ENCODE measurements at places on chromosomes 2 and 18.

DNA sequence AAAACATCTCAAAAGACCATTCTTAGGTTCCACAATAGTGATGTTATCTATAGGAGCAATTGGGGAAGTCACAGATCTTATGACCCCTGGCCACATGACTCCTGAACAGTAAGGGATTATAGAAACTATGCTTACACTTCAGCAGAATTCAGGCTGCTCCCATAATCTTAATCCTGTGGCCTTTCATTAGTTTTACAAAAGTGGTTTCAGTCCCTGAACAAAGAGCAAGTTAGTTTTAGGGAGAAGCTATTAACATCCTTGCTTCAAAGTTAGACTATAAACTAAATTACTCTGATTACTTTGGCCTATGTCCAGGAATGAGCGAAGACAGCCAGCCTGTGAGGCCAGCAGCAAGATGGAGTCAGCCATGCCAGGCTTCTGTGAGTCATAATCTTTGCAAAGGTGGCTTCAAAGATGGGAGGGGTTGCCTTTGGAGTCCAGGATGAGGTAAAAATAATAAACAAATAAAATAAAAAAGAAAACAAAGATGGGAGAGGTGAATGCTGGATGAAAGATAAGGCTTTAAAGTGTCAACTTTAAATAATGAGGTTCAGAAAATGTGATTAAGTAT lies 168.7 kb upstream of the NDUFV2 start:
- no peak for DNase-seq

GRCh38 chr2:171309455-171310286 lies 124.1 kb downstream of the METTL8 start:
- no peak for DNase-seq

- DNase-seq, result no peak
These were observed 41.1 kb downstream of the SOWAHC start for GRCh38 chr2:109655287-109655686.

- DNase-seq, result no peak
These were observed 32.9 kb downstream of the ARHGEF4 start for GRCh38 chr2:130869441-130870160.

GRCh38 chr2:119753041-119753929 lies 6.4 kb upstream of the PTPN4 start:
- DNase-seq, result no peak

- no peak for DNase-seq
These were observed 940.9 kb downstream of the SLC4A3 start for GRCh38 chr2:220568296-220568695.

DNA sequence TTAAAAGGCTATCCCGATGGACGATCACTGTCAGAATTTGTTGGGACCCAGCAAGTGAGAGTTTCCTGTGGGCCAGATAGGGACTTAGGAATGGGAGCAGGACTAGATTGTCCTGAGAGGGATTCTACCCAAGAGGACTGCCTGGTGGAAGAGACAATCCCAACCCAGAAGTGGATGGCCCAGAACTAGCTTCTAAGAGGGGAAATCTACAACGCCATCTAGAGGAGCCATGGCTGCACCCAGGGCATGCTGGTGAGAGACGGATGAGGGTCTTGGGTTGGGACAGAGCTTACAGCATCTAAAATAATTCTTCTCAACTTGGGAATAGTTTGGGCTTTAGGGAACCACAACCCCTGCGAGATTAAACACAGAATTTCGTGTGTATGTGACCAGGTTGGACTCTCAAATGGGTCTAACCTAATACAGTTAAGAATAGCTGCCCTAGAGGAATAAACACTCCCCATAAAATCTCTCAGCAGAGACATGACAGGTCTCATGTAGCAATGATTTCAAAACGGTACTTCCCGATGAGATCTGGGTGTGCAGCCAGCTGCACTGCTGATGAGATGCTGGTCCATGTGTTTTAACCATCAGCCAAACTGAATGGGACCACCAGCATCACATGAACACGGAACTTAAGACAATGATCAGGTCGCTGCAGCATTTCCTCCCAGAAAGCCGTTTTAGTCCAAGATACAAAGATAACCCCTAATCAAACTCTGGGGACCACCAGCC lies 50.8 kb downstream of the CCBE1 start:
- DNase-seq, result no peak

DNA sequence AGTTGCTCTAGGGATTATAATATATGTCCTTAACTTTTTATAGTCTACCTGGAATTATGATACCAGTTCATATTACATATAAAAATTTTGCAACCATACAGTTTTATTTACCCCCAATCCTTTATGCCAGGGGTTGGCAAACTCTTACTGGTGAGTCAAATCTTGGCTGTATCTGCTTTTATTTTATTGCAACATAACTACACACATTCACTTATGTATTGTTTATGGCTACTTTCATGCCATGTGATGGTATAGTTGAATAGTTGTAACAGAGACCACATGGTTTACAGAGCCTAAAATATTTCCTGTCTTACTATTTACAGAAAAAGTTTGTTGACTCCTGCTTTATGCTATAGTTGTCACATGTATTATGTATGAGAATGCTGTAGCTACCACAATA lies 25.8 kb upstream of the DLX2 start:
- DNase-seq, result no peak

DNA sequence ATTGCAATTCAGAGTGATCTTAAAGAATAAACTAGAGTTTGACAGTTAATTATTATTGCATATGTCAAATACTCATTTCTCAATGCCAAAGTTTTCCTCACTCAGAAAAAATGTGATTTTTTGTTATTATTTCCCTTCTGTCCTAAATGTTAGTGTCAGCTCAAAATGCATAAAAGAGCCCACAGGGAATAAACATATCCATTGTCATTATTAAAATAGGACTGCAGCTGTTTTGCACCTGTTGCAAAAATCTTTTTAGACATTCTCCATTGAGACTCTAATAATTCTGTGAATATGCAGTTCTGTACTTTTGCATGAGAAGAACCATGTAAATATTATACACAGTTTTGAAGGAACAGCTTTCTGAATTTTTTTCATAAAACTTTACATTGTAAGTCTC lies 540.0 kb upstream of the SLC39A10 start:
- no peak for DNase-seq

- no peak for DNase-seq
These were observed 209.3 kb downstream of the AKAIN1 start for GRCh38 chr18:4987452-4988405.

- no peak for DNase-seq
These were observed 66.6 kb upstream of the ID2 start for GRCh38 chr2:8615252-8615575.

DNA sequence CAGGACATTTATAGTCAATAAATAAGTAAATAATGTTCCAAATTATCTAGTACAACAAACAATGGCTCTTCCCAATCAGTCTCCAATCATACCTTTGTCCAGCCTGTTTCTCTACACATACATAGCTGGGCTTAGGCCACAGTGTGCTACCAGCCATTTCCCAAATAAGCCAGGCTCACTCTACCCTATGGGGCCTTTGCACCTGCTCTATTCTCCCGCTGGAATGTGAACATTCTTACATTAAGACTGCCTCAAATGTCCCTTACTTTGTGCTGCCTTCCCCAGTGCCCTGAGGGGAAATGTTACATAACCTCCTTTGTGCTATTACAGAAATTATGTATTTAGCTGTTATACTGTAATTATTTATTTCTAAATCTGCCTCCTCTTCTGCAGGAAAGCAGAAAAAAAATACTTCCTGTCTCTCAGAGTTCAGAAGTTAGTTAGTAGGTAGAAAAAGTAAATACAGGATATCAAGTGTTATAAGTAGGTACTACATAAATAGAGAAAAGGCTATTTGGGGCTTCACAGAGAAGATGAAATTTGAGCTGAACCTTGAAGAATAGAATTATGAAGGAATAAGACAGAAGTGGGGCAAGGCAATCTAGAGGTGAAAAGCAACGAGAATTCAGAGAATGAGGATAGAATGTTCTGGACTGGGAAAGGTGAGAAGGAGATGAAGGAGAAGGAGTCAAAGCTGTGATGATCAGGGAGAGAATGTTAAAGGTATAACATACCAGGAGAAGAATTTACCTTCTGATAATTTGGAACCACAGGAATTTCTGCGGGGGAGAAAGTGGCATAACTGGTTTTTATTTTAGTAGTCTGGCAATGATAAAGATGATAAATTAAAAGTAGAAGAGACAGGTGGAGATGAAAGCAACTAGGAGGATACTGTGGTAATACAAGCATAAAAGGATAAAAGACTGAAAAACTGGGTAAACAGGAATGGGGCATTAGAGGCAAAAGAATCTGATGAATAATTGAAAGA lies 37.0 kb downstream of the ROCK1 start:
- DNase-seq, result no peak

DNA sequence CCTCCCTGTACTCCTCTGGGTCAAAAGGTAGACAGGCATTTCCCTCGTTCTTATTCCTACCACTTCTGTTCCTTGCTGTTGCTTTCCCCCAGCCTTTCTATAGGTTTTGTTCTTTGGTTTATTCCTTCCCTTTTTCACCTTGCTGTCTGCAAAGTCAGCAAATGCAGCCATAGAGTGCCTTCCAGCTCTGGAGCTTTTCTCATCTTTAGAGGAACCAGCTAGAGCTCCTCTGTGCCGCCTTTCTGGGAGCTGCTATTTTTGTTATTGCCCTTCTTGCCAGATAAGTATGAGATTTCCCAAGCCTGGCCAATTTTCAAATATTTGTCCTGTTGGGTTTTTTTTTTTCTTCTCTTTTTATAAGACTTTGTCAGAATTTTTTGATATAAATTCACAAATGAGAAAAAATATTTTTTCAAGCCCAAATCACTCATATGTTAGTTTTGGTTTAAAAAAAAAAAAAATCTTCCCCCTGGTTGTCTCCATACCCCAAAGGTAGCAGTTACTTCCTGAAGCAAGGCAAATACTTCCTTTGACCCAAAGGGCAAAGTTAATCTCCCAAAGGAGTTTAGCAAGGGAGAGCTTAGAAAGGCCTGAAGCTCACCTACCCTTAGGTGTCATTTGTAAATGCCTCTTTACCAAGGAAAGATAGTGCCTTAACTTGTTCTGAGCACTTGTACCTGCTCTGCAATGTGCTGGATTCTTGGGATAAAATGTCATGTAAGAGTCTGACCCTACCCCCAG lies 5.1 kb upstream of the TTC27 start:
- no peak for DNase-seq

GRCh38 chr2:44927985-44928482 lies 13.5 kb upstream of the SIX3 start:
- DNase-seq, result no peak

DNA sequence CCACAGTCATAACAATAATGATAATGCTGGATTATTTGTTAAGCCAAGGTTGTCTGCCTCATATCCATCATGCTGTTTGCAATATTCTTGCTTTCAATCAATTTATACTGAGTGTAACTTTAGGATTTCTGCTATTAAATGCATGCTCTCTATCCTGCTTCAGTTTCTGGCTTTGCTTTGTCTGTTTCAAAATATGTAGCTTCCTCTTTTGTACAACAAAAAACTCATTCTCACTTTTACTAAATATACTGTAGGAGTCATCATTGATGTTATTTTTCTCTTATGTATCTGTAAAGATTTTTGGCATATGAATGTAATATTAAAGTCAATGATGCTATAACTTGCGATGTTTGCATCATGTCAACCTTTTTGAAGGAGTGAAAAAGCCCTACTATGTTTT lies 149.3 kb downstream of the GPD2 start:
- no peak for DNase-seq

DNA sequence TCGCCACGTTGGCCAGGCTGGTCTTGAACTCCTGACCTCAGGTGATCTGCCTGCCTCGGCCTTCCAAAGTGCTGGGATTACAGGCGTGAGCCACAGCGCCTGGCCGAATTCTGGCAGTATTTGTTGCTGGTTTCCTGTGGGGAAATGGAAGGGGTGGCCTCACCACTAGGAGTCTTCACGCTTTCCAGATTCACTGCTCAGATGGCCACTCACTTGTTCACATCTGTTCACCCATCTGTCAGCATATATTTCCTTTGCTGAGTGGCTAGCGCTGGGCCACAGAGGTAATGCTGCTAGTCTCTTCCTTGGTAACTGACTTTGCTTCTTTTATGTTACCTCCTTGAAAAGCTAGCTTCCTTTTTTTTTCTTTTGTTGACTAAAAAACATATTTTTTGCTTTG lies 27.2 kb downstream of the TMEM177 start:
- DNase-seq, result no peak

- no peak for DNase-seq
These were observed 232.3 kb downstream of the DYM start for GRCh38 chr18:49228187-49228586.

- DNase-seq, result no peak
These were observed 43.2 kb upstream of the ORC2 start for GRCh38 chr2:201006704-201007103.

- no peak for DNase-seq
These were observed 800 bp downstream of the IL1RL2 start for GRCh38 chr2:102187496-102188150.

DNA sequence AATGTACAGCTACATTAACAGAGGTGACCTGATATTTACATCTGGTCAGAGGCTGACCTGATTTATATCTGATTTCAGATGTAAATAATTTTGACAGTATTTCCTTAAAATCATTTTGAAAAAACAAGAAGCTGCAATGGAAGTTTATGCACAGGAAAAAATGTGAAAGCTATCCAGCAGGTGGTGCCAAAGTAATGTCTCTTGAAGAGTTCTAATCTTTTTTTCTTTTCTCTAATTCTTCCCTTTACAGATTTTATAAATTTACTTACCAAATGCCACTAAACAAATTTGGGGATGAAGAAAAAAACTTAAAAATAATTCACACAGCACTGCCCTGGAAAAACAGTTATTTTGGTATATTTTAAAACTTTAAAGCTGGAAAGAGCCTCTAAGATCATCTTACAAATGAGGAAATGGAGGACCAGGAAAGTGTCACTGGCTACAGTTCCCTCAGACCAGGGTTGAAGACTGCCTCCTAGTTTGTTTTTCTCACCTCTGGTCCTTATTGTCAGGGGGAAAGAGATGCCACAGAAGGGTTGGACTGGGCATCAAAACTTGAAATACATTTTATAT lies 16.4 kb upstream of the FBLN7 start:
- peak; percentile 4 for DNase-seq

GRCh38 chr2:44579115-44579836 lies 217.5 kb downstream of the CAMKMT start:
- DNase-seq, result no peak

GRCh38 chr18:6718267-6718666 lies 11.2 kb upstream of the ARHGAP28 start:
- DNase-seq, result no peak

DNA sequence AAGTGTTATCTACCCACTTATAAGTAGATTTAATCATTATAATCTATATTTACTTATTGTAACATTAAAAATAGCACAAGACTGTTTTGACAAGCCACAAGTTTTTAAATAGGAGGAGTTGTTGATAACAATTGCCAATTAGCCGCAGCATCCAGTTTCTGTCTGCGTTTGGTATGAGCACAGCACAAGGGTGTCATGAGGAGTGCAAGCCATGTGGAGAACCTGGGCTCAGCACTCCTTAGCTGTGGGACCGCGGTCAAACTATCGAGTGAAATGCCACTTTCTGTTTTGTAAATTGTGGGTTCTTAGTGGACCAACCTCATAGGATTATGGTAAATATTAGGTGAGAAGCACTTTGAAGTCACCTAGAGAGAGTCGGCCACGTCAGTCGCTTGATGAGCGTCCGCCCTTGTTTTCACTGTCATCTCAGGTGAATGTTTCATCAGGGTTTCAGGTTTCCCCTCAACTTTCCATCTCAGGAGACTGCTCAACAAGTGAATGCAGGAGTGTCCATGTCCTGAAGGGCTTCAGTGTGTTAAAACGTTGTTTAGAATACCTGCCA lies 294.5 kb downstream of the ZNF407 start:
- DNase-seq, result no peak

Data from stimulated activated CD8-positive, alpha-beta memory T cell treated with anti-CD3 and anti-CD28 coated beads, Interleukin-4, amount 100 ng/mL, for 1 hour (primary cell).